EH (cell line): ENCODE measurements at places on chromosomes 3 and 15.

- peak; percentile 75 for DNase-seq
Observed at GRCh38 chr15:95284933-95285421, 1045.5 kb upstream of the NR2F2 start.

- peak; percentile 38 for DNase-seq
Observed at GRCh38 chr15:94306700-94307650, 75.6 kb downstream of the MCTP2 start.

- DNase-seq: peak; percentile 55
Observed at GRCh38 chr15:80991421-80991820, 1.8 kb upstream of the MESD start.

GRCh38 chr3:14989943-14990779 lies 42.8 kb downstream of the NR2C2 start:
- DNase-seq: peak; percentile 13

DNA sequence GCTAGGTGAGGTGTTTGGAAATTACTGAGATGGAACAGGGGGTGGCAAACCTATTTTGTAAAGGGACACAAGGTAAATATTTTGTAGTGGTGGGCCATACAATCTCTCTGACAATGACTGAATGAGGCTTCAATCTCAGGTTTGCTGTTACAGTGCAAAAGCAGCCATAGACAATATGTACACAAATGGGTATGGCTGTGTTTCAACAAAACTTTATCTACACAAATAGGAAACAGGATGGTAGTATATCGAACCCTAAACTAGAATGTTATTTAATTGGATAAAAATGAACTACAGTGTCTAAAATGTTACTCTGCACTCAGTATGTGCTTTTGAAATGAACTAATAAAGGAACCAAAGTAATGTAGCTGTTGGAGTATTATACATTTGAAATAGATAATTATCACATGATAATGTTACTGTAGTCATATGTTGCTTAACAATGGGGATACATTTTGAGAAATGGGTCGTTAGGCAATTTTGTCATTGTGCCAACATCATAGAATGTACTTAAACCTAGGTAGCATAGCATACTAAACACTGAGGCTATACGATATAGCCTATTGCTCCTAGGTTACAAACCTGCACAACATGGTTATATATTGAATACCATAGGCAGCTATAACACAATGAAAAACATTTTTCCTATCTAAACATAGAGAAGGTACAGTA lies 495.2 kb upstream of the TBL1XR1 start:
- DNase-seq: no peak

- DNase-seq: peak; percentile 97
Observed at GRCh38 chr3:30511524-30512251, 94.7 kb upstream of the TGFBR2 start.

GRCh38 chr15:37077623-37078351 lies 22.6 kb downstream of the MEIS2 start:
- DNase-seq: no peak

DNA sequence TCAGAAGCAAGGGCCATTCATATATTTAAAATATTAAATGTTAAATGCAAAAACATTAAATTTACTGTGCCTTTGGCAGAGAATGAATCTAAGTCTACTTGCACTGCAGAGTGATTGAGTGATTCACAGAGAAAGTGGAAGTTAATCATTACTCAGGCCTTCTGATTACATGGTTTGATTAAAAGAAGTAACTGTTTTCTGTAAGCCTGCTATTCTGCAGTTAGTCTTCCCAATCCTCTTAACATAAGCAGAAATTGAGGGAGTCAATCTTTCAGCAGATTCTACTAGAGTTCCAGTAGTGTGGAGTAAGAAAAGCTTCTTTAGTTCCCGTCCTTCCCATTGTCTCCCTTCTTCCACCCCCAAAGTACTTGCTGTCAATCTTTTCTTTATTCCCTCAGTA lies 1.5 kb downstream of the NLGN1 start:
- peak; percentile 21 for DNase-seq

- DNase-seq: no peak
Observed at GRCh38 chr3:180185650-180186049, 148.9 kb upstream of the PEX5L start.

- DNase-seq: peak; percentile 58
Observed at GRCh38 chr3:159830523-159831154, 158.0 kb upstream of the IL12A start.

- DNase-seq: no peak
Observed at GRCh38 chr3:57143886-57144459, 21.2 kb downstream of the IL17RD start.

GRCh38 chr3:27544372-27544865 lies 60.2 kb upstream of the SLC4A7 start:
- DNase-seq: peak; percentile 87

DNA sequence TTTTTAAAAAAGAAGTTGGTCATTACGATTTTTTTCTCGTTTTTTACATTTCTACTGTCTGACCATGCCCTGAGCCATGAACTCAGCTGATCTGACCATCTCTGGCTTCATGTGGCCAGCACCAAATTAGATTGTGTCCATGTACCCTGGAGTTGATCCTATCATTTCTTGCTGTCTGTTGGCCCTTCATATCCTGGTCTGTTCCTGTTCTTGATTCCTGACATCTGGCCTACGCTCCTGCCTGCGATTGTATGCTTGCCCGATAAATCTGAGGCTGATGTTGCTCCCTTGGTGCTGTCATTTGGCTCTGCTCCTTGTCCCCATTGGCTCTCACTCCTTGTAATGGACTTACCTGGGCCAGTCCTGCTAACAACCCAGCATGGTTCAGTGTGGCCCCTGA lies 89.8 kb upstream of the IGSF10 start:
- DNase-seq: no peak

GRCh38 chr15:29452881-29453731 lies 183.5 kb upstream of the NSMCE3 start:
- peak; percentile 25 for DNase-seq

DNA sequence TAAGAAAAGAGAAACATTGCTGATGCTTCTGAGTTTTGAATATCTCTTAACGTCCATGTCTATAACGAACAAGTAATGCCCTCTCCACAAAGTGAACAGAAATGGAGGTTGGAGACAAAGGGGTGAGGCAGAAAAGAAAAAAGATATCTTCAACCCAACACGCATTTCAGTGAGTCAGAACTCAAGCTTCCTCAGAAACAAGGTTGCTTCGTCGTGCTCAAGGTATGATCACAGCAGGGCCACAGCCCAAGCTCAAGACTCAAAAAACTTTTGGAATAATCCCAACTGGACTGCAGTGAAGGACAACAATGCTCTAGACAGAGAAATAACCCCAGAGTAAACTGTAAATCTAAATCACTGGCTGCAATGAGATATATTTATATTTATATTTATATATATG lies 18.9 kb downstream of the WNT5A start:
- DNase-seq: peak; percentile 78

- DNase-seq: no peak
Observed at GRCh38 chr3:40173227-40173721, 136.2 kb upstream of the EIF1B start.

- DNase-seq: no peak
Observed at GRCh38 chr3:99869621-99870020, 52.0 kb downstream of the CMSS1 start.

GRCh38 chr3:122403489-122403888 lies 12.4 kb downstream of the WDR5B start:
- peak; percentile 67 for DNase-seq

- no peak for DNase-seq
Observed at GRCh38 chr3:10975695-10976234, 16.8 kb upstream of the SLC6A1 start.

- DNase-seq: no peak
Observed at GRCh38 chr3:180749322-180749721, 70.0 kb upstream of the CCDC39 start.

DNA sequence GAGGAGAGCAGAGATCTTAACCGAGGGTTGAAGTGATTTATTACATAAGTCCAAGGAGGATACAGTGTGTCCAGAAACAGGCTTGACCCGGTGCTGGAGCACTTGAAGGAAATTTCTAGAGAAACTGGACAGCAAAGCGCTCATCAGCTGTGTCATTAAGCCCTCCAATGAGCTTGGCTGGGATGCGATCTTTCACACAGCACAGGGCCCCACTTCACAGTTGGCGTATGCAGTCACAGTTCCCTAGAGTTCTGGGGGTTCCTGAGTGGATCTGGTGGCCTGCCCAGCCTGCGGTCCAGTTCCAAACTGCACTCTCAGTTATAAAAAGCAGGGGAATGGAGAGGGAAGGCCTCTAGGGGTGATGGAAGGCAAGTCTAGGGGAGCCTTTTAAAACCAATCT lies 13.6 kb downstream of the ST8SIA2 start:
- DNase-seq: no peak

DNA sequence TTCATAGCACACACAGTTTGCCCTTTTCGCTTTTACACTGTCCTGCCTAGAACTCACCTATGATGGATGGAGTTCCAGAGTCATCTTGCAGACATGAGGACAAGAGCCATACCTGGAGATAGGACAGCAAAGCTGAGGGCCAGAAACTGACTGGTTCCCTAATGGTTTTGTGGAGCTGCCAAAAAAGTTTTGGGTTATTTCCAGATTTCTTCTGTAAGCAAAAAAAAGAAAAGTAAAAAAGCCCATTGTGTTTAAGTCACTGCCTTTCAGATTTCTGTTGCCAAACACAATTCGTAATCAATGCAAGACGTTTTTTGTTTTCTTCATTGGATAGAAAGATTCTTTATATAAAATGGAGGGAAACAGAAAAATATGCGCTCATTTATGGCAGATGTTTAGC lies 42.4 kb upstream of the KY start:
- no peak for DNase-seq

GRCh38 chr15:48119277-48119676 lies 1.5 kb upstream of the SLC24A5 start:
- no peak for DNase-seq

DNA sequence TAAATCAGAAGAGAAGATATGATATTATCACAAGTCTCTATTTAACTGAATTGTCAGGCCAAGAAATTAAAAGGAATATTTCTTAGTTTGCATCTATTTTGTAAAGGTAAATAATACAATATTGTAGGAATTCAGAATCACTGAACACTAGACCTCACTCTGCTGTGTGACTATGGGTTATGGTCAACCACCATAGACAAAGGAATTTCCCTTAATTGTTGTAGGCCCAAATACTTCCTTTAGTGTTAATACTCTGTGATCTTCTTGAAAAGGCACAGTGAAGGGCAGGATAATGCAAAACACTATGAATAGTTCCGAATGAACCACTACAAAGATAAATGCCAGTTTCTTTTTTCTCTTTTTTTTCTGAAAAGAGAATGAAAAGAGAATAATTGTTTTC lies 162.3 kb downstream of the TUSC7 start:
- DNase-seq: no peak

GRCh38 chr15:74421302-74422245 lies 12.2 kb downstream of the SEMA7A start:
- no peak for DNase-seq

DNA sequence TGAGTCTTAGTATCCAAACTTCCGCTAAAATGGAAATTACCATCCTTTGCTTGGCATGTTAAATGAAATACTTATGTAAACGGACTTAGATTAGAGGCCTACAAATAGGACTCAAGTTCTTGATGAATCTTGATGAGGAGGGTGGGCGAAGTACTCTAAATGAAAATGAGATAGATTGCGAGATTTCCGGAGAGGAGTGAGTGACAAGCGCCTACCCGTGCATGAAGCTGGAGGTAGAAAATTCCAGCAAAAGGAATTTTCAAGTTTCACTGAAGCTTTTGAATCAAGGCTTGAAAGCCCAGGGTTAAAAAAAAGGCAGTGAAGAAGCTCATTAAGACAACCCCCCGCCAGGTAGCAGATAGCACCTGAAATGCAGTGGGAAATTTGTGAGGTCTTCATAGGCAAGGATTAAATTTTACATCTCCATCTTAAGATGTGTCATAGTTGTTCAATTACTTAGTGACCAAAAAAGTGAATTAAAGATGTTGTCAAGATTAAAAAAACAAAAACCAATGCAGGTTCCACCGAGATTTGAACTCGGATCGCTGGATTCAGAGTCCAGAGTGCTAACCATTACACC lies 655 bp upstream of the RAB11A start:
- DNase-seq: no peak

GRCh38 chr3:174862101-174862500 lies 3.0 kb downstream of the NAALADL2 start:
- DNase-seq: no peak

- DNase-seq: no peak
Observed at GRCh38 chr3:56800832-56801661, 702 bp downstream of the ARHGEF3 start.

DNA sequence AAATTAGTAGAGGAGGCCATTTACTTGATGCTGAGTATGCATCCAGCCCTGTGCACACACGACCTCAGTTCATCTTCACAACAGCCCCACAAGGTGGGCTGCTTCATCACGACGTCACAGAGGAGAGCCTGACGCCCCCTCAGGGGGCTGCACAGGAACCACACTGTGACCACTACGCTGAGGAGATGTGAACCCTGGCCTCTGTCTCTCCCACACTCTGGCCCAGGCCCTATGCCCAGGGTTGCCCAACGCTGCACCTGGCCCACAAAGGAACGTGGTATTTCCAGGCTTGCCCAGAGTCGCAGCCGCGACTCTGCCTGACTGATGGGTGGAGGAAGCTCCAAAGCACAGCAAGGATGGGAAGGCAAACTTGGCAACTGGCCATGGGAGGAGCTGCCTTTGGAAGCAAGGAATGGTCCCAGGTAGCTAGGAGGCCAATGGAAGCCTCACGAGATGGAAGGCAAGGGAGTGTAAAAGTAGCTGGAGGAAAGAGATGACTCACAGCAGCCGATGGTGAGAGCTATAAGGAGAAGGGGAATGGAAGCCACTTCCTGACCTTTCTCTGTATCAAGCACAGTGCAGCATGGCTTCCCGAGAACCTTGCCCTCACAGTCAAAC lies 226.0 kb downstream of the KLF13 start:
- DNase-seq: peak; percentile 34

GRCh38 chr3:140505213-140505612 lies 172.7 kb upstream of the TRIM42 start:
- DNase-seq: no peak

GRCh38 chr3:12508291-12508700 lies 24.0 kb downstream of the TSEN2 start:
- DNase-seq: peak; percentile 96

- no peak for DNase-seq
Observed at GRCh38 chr15:54915380-54915779, 281.4 kb downstream of the RSL24D1 start.

GRCh38 chr15:61295239-61295638 lies 66.1 kb upstream of the RORA start:
- no peak for DNase-seq
